ENCODE measurements at places on chromosomes 7 and 10.

DNA sequence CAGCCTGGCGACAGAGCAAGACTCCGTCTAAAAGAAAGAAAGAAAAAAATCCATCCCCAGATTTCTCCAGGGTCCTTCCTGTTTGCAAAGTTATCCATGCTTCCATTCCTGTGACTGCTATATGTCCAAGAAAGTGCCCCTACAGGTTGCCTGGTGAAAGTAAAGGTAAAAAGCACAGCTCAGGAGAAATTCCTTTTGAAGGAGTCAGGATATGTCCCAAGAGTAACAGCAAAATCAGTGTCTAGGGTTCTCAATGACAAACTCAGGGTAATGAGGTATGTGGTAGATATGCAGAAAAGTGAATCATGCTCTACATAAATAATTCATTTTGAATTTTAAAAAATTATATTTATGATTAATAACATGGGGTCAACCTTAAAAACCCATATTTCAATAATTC is 91.5 kb downstream of the CTTNBP2 start:
- DNase-seq: peak; percentile 68

DNA sequence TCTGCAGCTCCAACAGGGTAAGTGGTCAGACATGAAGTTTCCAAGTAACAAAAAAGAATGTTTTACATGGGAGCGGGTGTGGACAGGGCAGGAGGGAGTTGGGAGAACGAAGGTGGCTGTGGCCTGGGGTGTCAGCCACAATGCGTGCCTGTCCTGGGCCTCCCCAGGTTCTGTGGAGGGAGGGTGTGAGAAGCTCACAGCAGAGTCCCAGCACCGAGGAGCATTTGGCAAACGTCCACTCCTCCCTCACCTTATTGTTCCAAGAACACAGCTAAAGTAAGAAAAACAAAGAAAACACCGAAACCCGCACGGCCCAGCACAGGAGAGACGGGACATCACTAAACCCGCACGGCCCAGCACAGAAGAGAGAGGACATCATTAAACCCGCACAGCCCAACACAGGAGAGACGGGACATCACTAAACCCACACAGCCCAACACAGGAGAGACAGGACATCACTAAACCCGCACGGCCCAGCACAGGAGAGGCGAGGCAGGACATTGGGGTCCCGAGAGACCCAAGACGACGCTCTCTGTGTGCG is 226.4 kb downstream of the MAD1L1 start:
- DNase-seq: no peak

- no peak for DNase-seq
Observed at GRCh38 chr7:42572056-42572455, 335.0 kb upstream of the GLI3 start.

DNA sequence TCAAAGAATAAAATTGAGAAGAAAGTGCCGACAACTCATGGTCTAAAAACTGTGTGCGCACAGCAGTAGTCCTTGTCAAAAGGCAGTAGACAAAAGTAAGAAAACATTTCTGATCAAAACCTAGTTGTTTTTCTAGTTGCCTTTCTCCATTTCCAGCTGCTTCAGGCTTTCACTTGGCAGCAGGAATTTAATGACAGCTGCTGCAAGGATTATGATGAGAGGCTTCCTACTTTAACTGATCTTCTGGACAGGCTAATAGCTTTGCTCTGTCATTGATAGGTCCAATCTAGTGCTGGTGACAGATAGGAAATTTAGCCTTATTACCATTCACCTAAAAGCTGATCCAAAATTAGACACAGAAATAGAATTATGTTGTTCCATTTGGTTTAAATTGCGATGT is 110.7 kb upstream of the SEMA3C start:
- DNase-seq: no peak

DNA sequence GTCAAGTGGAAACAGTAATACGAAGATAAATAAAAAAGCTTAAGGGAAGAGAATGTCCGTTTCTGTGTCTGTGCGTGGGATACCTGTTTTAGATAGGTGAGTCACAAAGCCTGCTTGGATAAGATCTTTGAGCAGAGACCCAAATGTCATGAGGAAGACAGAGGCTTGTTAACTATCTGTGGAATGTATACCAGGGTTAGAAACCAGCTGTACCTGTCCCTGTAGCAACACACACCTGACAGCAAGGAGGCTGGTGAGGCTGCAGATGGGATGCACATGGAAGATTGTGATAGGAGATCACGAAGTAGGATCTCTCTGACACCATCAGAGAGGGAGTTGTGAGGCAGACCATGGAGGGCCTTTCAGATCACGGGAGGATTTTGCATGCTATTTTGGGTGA is 105.3 kb downstream of the ARHGAP21 start:
- peak; percentile 58 for DNase-seq

DNA sequence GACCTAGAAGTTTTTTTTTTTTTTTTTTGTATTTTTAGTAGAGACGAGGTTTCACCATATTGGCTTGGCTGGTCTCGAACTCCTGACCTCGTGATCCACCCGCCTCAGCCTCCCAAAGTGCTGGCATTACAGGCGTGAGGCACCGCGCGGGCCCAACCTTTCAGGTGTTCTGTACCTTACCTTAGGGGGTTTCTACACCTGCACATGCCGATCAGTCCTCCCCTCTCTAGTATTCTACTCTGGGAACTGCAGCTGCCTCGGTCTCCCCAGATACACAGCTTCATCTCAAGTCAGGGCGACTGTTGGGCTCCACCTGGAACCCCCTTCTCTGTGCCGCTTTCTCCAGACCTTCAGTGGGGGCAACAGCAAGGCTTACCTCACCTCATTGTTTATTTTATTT is 79.9 kb downstream of the TACC2 start:
- no peak for DNase-seq

DNA sequence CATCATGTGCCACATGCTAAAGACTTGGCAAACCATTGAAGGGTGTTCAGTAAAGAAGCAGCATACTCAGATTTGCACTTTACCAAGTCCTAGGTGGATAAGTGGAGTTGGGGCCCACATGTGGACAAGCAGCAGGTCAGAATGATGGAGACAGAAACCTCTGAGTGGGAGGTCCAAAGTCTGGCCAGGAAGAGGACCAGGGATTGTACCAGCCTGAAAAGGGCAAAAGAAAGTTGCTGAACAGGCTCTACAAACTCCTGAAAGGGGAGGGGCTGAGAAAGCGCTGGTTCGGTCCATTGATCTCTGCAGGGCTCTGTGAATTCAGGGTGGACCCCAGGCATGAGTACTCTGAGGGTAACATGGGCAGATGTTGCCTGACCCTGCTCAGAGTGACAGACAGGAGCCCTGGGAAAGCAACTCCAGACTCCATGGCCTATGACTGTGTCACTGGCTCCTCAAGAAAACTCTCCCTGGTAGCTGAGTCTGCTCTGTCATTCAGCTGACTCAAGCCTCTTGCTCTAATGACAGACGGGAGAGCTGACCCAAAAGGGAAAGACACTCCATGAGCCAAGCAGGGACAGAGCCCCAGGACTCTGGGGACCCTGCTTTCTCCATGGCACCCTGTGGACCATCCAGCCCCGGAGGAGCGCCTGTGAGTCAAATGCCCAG is 68.5 kb downstream of the TBXAS1 start:
- DNase-seq: peak; percentile 53

GRCh38 chr7:42588876-42589275 is 323.0 kb downstream of the C7orf25 start:
- peak; percentile 57 for DNase-seq

DNA sequence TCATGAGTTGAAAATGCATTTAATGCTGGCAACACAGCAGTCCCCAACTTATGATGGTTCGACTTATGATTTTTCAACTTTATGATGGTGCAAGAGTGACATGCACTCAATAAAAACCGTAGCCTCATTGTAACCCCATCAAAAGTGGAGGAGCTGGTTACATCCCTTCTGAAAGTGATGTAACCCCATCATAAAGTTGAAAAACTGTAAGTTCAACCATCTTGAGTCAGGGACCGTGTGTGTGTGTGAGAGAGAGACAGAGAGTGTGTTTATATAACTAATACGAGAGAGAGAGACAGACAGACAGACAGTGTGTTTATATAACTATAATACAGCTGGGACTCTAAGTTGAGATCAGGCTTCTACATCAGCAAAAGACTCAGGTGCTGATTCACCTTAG is 21.0 kb downstream of the ANXA11 start:
- no peak for DNase-seq

DNA sequence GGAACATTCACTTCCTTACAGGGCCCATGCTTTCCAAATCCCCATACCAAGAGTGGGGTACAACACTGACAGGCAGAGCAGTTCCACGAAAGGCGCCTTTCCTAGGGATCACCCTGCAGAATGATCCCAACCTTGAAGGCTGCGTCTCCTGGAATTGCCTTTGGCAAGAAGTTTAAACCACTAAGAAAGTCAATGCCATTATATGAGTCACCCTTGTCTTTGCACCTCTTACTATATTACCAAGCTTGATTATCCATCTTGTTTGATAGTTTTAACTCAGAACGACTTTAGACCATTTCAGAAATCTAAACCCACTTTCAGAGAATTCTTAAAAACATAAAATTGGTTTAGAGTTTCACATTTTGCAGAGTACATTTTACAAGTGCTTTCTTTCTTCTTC is 282.1 kb downstream of the ARHGAP12 start:
- DNase-seq: peak; percentile 25

DNA sequence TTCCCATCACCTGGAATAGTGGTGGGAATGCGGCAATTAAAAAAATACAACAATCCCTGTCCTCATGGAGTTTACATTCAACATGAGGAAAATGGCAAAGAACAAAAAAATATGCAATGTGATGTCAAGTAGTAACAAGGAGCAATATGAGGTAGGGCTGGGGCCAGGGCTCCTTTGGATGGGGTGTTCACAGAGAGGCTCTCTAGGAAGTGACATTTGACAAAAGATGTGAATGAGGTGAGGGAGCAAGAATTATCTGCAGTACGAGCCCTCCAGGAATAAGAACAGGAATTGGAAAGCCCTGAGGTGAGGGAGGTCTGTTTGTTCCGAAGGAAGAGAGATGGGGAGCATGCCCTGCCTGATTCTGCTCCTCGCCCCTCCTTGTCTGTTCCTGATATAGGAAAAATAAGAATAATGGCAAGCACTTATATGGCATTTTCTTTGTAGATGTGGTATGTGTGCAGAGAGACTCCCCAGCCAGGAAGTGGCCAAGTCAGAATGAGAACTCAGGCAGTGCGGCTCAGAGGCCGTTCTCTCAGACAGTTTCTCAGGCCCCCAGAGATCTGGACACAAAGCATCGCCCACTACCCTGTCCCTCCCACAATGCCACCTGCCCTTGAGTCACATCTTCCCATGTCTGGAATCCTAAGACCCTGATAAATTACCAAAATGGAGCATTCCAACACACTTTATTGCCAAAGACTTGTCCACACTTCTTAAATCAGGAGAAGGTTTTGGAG is 105.6 kb downstream of the APBB1IP start:
- DNase-seq: no peak

GRCh38 chr7:16647435-16647960 is 1.5 kb downstream of the BZW2 start:
- no peak for DNase-seq

GRCh38 chr10:62185919-62186692 is 82.5 kb downstream of the RTKN2 start:
- no peak for DNase-seq

GRCh38 chr10:102720337-102720736 is 5.9 kb downstream of the SFXN2 start:
- no peak for DNase-seq

Measured in epithelial cell of esophagus (primary cell).